ENCODE measurements at places on chromosomes 4 and X.

- no peak for DNase-seq
These were observed 171.9 kb downstream of the MAGEB5 start for GRCh38 chrX:26387906-26388305.

GRCh38 chr4:18621186-18621585 is 599.6 kb upstream of the LCORL start:
- DNase-seq = no peak

GRCh38 chr4:176292920-176293319 is 23.9 kb upstream of the ASB5 start:
- no peak for DNase-seq

- no peak for DNase-seq
These were observed 17.0 kb upstream of the AP1AR start for GRCh38 chr4:112214390-112215264.

DNA sequence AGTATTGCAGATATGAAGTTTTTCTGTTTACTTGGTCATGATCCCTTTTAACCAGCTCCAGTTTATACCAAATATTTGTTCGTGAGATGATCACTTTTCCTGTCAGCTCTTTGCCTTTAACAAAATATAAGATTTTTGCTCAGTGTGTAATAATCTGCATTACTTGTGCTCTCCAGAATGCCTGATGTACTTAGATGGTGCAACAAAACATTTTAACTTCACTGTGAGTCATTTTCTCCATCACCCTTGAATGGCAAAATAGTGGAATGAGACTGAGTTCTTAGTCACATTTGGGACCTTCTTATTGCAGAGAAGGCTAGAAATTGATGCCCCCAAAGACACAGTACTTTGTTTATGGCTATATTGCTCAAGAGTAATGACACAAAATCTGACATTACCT is 252.0 kb downstream of the FRMPD4 start:
- DNase-seq = no peak

DNA sequence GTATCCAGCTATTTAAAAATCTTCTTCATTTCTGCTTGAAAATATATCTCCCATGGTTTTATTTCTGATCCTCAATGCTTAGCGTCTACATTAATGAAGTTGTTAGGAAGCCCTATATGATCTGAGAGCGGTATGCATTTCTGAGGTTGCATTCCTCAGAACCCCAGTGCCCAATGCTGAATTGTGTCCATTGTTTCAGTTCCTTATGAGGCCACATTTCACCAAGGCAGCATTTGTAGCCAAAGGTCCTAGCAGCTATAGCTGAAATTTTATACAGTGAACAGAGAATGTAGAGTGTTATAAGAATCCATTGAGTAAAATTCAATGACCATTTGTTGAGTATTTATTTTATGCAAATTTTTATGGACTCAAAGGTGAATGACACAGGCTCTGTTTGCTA is 209.5 kb downstream of the PCDH7 start:
- DNase-seq = no peak

DNA sequence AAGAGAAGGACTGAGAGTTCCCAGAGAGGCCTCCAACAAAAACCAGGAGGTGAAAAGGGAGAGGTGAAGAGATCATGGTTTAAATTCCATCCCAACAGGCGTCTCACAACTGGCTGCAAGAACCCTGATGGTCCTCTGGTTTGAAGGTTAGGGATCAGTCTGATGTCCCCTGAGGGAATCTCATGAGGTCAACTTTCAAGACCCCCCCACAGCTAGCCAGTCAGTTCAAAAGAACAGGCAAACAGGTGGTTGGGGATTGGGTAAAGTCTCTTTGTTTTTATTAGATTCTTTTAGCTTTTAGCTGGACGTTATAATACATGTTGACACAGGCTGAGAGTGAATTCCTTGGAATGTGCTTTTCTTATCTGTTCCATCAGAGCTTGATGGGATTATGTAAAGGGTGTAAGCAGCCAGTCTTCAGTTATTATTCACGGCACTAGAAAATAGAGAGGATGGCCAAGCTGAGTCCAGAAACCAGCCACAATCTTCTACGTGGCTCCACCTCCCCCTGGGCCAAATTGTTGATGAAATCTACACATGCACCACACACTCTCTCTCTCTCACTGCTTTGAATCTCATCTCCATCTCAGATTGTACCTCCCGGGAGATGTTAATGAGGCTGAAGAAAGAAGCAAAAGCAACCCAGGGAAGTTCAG is 20.8 kb downstream of the ENPP6 start:
- no peak for DNase-seq

GRCh38 chr4:103046416-103047290 is 27.1 kb upstream of the SLC9B1 start:
- DNase-seq = no peak

DNA sequence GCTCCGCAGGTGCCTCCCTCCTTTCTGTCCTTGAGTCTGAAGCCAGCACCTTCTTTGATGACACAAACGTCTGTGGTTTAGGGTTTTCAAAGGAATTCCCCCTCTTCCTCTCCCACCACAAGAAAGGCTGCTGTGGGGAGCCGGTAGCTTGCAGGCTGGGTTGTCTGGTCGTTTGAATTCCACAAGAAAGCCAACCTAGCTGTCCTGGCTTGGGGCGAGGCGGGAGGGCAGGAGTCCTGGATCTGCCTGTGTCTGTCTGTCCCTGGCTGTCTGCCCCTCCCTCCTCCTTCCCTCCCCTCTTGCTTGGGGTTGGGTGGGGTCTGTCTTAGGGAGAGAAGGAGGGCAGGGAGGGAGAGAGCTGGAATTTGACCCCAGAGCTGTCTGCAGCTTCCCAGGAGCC is 56.3 kb downstream of the SHROOM2 start:
- DNase-seq = no peak

- no peak for DNase-seq
These were observed 600.9 kb downstream of the MID1IP1 start for GRCh38 chrX:39402158-39402557.

All from stimulated activated CD4-positive, alpha-beta T cell treated with anti-CD3 and anti-CD28 coated beads, TNF-alpha, amount 100 ng/mL, for 4 hours (primary cell).